ENCODE measurements at places on chromosomes 1 and 21.

DNA sequence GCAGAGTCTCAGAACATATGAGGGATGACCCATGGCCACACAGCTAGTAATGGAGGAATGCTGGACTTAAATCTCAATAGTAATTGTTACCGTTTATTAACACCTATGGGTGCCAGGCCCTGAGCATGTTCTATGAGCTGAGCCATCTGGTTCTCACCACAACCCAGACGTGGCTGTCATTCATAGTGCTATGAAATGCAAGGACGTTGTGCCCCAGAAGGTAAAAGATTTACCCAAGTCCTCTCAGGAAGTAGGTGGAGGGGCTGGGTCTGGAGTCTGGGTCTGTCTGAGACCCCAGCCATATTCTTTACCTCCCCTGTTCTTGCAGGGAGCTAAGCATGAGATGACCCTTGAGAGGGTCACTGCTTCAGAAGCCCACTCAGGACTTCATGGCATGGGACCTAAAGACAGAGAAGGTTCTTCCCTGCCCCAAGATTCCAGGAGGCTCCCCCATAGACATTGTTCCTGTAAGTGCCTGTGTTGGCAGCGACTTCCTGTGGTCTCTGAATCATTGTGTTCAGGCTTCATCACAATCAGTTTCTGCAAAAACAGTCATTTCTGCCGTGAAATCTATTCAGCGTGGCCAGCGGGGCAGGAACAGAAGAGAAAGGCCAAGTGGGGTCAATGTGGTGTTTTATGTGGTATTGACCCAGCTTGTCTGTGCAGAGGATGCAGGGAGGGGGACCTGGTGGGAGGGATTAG, 475.4 kb downstream of the PTPRU start:
- DNase-seq = peak; percentile 74

DNA sequence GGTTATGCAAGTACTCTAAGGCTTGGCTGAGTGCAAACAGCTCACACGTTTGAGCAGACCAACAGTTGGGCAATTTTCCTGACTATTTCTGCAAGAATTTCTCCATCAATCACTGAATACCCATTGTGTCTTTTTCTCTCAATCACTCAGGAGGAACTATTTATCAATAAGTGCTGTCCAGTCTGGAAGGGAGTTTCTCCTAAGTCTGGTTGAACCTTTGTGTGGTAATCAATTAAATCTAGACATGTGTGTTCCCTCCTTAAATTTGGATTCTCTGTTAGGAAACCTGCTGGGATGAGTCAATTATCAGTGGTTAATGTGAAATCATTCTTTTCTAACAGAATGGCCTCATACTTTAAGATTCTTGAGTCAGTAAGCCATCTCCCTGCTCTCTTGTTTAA, 6.8 kb upstream of the AADACL3 start:
- DNase-seq = peak; percentile 60

GRCh38 chr1:76867342-76868130, at the start of gene ST6GALNAC5:
TSS of gene ST6GALNAC5 (plus strand) at chr1:76867480.
- peak; percentile 61 for DNase-seq

DNA sequence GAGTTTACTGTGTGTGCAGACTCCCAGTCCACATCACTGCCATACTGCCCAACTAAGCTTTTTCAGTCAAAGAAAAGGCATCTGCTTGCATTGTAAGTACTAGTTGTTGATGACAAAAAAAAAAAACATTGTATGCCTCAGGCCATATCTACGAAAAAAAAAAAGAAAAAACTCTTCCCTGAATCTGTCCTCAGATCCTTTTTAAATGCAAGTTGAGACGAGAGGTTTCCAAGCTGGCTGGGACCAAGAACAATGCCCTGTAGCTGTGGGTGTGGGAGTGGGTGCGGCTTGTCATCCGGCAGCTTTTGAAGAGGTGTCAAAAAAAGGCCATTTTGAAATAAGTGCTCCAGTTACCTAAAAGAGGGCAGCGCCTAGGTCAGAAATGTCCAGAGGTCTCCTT, 29.2 kb upstream of the HHAT start:
- DNase-seq = no peak

GRCh38 chr1:18597160-18598042, 33.2 kb upstream of the PAX7 start:
- peak; percentile 14 for DNase-seq

- no peak for DNase-seq
Measured at GRCh38 chr1:222829868-222830267, 15.0 kb downstream of the DISP1 start.

DNA sequence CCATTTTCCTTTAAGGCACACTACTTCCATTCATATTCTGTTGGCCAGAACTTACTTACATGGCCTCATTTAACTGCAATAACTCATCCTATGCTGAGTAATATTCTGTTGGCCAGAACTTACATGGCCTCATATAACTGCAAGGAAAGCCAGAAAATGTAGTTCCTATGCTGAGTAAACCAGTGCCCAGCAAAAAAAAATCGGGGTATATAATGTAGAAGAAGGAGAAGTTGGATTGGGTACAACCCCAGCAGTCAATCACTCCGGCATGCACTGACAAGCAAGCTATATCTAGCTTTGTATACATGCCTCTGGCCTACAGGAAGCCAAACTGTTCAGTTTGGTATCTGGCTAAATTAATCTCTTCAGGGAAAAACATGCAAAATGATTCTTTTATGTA, 39.4 kb upstream of the PPIH start:
- no peak for DNase-seq

DNA sequence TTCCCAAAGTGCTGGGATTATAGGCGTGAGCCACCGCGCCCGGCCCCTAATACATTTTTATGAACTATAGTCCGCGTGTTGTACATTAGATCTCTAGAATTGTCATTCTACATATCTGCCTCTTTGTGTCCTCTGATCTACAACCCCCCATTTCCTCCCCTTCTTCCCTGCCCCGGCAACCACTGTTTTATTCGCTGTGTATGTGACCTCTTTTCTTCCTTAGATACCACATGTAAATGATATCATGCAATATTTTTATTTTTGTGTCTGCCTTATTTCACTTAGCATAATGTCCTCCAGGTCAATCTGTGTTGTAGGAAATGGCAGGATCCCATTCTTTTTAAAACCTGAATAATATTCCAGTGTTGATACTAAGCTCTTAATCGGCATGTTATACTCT, 99.5 kb upstream of the NRIP1 start:
- DNase-seq = no peak

GRCh38 chr1:198232940-198233675, 76.3 kb downstream of the NEK7 start:
- DNase-seq = no peak

GRCh38 chr1:115191691-115192090, 102.4 kb upstream of the TSPAN2 start:
- no peak for DNase-seq

DNA sequence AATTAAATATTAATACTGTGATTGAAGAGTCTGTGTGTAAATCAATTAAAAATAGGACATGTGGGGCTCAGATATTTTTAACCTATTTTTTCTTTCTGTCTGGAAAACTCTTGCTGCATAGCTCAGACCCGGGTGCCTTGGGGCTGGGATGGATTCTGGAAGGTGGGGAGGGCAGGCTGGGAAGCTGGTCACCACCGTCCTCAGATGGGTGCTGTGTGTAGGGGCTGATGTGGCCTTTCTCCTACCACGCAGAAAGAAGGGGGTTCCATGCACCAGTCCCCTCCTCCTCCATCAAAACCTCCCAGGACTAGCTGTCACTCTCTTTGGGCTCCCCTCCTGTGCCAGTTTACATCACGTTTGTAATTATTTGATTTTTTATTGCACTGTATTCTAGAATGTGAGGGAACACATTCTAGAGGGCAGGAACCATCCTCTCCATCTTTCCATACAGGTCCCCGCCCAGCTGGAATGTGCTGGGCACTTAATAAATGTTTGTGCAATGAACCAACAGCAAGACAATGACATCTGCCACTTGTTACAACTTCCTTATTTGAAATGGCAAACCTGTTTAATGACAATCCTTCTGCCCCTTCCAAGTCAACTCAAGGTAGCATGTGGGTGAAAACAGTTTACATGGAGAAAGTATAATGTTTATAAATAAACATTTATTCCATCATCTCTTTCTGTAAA, 104.3 kb downstream of the EDEM3 start:
- no peak for DNase-seq

GRCh38 chr21:35212393-35213127, 163.5 kb upstream of the RUNX1 start:
- peak; percentile 74 for DNase-seq

- peak; percentile 77 for DNase-seq
Measured at GRCh38 chr1:45721207-45721606, 29.2 kb downstream of the IPP start.

GRCh38 chr1:213676736-213677135, 311.0 kb upstream of the PROX1 start:
- no peak for DNase-seq

GRCh38 chr1:201737352-201738060, 91.5 kb upstream of the IPO9 start:
- peak; percentile 92 for DNase-seq

DNA sequence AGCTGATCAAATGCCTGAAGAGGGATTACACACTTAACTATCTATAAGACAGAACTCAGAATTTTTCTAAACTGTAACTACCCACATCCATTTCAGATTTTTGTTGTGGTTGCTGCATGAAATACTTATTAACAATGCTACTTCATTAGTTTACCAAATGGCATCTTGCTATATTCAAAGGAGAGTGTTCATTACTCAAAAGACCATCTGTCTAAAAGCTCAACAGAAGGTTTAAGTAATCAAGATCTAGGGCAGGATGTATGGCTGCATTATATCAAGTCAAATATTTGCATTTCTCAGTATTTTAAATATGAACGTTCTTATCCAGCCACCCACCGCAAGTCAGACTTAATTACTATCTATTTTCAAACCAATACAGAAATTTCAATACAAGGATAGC, 79.9 kb downstream of the SIPA1L2 start:
- no peak for DNase-seq

GRCh38 chr1:96361961-96362360, 359.6 kb upstream of the PTBP2 start:
- no peak for DNase-seq

GRCh38 chr1:166032572-166033371, 134.0 kb downstream of the FAM78B start:
- DNase-seq = no peak

- DNase-seq = no peak
Measured at GRCh38 chr1:13451399-13451965, 41.2 kb downstream of the PRAMEF20 start.

DNA sequence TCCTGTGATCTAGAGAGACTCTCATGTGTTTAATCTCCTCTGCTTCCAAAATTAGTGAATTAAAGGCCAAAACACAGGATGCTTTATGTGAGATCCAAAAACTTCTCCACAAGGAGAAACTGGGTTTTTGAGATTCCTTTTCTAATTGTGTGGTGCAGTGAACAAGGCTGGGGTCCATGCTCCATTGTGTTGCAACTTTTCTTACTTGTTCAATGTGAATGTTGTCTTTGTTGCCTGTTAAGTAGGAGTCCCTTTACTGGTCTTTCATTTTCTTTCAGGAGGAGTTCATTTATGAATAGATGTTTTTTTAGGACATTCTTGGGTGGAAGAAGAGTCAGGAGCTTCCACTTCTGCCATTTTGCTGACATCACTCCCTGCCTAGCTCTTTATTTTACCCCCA, 40.6 kb upstream of the CFHR3 start:
- DNase-seq = no peak

DNA sequence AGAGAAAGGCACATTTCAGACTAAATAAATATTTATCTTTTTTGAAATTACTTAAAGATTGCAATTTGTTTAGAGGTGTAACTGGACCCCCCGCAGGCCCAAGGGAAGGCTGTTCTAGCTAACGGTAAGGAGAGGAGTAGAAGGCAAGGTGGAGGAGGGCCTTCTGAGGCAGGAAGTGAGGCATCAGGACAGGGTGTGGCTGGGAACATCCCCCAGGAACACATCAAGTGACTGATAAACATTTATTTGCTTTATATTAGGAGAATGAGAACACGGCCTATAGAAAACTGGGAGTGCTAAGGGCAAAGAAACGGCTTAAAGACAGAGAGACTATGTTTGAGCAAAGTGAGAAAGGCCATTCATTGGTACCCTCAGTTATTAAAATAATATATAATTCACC, 23.2 kb downstream of the HIVEP3 start:
- no peak for DNase-seq

DNA sequence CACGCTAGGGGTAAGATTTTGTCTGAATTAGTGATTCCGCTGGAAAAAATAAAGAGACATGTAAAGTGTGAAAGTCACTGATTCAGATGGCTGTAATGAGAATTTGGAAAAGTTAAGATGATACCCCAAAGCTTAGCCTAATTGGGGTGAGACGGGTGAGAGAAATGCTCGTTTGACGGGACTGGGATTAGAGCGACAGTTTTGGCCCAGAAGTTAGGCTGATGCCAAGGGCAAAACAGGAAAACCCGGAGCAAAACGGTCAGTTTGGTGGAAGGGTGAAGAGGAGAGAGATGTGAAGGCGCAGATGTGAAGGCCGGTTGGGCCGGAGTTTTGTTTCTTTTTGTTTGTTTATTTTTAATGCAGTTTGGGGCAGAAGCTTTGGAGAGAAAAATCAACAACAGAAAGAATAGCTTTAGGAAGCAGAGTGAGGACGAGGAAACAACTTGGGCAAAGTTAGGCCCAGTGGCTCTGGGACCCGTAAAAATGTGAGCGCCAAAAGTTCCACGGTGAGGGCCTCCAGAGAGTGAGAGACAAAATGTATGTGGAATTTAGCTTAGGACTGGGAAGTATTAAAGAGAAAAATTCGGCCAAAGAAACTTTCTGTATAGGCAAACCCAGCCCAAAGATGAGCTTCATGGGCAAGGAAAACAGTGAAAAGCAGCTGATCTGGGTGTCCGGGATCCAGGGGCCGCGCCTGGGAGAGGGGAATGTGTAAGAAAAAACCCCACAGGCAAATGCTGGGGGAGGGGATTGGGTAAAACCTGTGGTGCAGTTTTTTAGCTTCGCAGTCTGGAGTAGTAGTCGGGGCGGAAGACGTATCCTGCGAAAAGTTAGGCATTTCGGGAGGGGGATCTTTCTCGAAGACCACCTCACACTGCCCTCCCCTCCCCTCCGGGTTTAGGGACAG, 1.2 kb downstream of the DMRTA2 start:
- DNase-seq = no peak

Measured in fibroblast of skin of right quadriceps (primary cell).